ENCODE measurements at places on chromosomes 1 and 21.

- no peak for DNase-seq
Measured at GRCh38 chr1:229828461-229828860, 202.4 kb downstream of the URB2 start.

- peak; percentile 54 for DNase-seq
Measured at GRCh38 chr1:22080191-22080590, 27.7 kb downstream of the CDC42 start.

GRCh38 chr1:42108309-42108708 is 44.9 kb upstream of the GUCA2B start:
- no peak for DNase-seq

DNA sequence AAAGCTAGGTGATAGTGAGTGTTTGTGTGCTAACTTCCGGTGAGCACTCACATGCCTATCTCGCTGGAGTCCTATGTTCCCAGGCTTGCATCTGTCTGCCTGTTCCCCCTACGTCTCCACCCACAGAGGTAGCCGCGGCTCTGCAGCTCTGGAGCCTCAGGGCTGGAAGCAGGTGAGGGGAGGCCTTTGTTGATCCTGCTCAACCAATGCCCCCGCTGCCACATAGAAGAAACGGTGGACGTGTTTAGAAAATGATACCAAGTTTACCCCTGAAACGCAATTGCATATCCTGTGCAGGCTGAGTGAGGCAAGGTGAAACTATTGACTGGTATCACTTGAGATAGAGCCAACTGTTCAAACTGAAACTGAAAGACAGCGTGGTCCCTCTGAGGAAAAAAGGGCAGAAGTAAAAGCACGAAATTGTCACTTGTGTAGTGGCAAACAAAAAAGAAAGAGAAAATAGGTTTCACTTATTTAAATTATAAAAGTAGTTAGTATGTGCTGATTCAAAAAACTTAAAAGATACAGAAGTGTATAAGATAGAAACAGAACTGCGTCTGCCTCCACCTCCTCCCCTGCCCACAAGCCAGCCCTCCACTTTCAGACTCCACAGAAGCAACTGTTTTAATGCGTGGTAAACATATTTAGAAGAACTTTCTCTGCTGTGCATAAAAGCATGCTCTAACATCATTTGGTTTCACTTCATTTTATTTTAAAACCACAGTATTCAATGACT is 38.6 kb upstream of the ETS2 start:
- peak; percentile 68 for DNase-seq

DNA sequence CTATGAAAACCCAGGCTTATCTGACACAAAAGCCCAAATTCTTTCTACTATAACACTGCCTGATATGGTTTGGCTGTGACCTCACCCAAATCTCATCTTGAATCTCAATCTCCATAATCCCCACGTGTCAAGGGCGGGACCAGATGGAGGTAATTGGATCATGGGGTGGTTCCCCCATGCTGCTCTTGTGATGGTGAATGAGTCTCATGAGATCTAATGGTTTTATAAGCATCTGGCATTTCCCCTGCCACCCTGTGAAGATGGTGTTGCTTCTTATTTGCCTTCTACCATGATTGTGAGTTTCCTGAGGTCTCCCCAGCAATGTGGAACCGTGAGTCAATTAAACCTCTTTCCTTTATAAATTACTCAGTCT is 123.3 kb upstream of the USP24 start:
- DNase-seq = no peak

DNA sequence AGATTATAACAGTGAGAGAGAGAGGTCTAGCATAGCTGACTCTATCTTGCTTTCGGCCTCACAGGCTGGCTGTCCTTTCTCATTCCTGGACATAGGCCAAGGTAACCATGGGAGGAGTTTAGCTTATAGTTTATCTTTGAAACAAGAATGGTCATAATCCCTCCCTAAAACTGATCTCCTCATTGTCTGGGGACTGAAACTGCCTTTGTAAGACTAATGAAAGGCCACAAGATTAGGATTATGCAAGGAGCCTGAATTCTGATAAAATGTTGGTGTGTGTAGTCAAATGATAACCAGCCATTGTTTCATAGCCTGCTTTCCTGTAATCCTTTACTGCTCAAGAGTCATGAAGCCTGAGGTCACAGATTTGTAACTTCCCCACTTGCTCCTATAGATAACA is 131.9 kb upstream of the LYPLAL1 start:
- DNase-seq = peak; percentile 3

DNA sequence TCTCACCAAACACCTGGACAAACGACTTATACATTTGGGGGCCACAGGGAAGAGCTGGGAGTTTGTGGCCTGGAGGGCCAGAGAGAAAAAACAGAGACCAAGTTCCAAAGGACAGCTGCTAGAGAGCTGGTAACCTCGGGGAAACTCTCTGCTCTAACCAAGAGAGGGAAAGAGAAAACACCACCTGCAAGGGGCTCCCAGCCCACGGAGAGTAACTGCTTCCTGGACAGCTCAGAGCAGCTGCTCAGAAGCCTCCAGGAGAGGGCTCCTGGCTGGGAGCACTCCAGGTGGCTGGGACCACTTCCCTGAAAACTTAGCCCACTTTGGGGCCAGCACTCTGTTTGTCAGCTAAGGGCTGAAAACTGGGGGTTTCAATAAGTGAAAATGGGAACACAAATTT is 154.8 kb upstream of the GRIK3 start:
- no peak for DNase-seq

DNA sequence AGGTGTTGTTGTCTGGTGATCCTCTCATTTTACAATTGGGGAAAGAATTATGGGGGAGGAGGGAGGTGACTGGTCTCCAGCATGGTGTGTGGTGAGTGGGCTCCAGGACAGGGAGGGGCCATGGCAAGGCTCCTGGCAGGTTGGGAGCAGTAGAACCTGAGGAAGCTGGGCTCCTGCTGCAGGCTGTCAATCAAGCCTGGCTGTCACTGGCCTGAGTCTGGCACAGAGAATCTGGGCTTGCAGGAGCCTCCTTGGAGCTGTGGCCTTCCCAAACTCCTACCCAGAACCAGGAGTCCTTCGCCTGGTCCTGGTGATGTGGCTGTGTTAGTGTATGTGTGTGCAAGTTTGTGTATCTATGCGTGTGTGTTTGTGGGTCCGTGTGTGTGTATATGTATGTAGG is 131.9 kb upstream of the CSF3R start:
- no peak for DNase-seq

DNA sequence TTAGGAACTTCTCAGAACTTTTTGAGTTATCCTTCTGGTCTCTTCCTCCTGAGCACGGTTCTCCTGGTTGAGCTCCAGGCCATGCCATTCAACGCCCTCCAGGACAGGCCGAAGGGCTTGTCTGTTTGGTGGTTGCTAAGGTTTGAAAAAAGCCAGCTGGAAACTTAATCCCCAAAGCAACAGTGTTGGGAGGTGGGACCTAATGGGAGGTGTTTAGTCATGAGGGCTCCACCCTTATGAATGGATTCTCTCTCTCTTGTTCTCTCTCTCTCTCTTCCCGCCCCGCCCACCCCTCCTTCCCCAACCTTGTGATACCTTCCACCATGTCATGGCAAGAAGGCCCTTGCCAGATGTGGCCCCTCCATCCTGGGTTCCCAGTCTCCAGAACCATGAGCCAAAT is 829 bp downstream of the KCNE1 start:
- DNase-seq = no peak

DNA sequence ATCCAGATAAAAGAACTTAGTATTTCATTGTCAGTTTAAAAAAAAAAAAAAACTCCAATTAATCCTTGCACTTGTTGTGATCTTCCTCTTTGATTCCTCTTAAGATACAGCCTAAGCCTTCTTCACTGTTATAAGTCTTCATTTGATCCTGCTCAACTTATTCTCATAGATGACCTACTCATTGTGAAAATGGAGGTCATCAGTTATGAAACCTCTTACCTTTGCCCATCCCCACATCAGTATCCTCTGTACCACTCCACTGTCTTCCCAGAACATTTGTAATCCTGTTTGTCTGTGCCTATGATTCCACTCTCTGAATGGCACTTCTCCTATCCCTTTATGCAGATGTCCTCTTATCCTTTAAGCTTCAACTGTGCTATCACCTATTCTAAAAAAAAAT is 28.0 kb downstream of the ODR4 start:
- no peak for DNase-seq

GRCh38 chr1:50427818-50428779 is 4.9 kb upstream of the DMRTA2 start:
- no peak for DNase-seq

DNA sequence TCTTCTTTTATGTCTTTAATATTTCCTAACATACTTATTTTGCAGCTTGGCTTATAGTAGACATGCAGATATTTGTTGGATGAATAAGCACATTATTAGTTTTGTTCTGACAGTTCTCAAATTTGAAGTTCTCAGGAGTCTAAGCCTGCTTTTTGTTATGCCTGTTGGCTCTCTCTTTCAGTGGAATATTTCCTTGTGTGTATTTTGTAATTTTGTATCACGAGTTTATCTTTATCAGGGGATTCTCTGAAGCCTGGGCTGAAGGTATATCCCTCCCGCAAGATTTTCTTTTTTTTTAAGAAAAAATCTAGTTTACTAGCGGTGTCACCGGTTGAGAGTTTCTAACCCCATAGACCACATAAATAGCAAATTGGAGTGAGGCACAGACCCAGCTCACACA is 105.9 kb downstream of the RGL1 start:
- no peak for DNase-seq

GRCh38 chr1:55215194-55216021 is at the start of gene USP24:
Gene USP24, minus strand, starts transcription at chr1:55215364. Its CDS starts 251 bp downstream, at chr1:55215113.
- peak; percentile 92 for DNase-seq

DNA sequence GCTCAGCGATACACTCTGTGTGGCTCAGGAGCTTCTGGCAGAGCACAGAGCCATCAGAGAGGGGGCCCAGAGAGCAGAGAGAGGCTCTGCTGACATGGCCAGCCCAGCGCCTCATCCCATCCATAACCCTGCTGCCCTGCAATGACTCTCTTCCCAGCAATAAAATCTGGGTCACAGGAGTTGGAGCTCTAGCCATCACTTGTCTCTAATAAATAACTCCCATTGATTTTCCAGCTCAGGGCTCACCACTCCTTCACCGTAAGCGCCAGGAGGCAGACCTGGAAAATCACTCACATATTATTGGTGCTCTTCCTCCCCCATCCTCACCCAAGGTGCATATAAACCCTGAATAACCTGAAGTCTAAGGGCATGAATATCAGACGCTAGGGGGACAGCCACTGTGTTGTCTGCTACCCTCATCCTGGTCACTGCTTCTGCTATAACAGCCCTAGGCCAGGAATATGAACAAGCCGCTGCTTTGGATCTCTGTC is at the start of gene APCS:
Gene APCS (plus strand): TSS at position 366 of the 491 bp plus-strand sequence. CDS start 96 bp downstream, at position 462.
- no peak for DNase-seq

- DNase-seq = peak; percentile 98
Measured at GRCh38 chr1:12005488-12006166, 13.7 kb upstream of the MIIP start.

GRCh38 chr21:31912501-31912900 is 39.7 kb downstream of the HUNK start:
- DNase-seq = no peak

DNA sequence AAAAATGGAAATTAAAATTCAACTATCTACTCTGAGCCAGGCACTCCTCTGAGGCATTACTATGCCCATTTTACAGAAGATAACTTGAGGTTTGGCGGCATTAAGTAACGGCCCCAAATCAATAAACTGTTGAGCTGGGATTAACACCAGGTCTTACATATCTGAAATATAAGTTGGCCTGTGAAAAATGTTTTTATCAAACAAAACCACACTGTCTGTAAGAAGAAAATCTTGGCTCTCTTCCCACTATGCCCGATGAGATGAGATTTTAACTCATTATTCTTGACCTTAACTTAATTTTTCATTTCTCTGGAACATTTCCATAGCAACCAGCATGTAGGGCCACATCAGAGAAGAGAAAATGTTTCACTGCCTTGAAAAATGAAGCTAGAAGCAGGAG is 21.8 kb downstream of the RC3H1 start:
- DNase-seq = peak; percentile 66

- no peak for DNase-seq
Measured at GRCh38 chr1:116553386-116554115, 17.3 kb downstream of the CD58 start.

DNA sequence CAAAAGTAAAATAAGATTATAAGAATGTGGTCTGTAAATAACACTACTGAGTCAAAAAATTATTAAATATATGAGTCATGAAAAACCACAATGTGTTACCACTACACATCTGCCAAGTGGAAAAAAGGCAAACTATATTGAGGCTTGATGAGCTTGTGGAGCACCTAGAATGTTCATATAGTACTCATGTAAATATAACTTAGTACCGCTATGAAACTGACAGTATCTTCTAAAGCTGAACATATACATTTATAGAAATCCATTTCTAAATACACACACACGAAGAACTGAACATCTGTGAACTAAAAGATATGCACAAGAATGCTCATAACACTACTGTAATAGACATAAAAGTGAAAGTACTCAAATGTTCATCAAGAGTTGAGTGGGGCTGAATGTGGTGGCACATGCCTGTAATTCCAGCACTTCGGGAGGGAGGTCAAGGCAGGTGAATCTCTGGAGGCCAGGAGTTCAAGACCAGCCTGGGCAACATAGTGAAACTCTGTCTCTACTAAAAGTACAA is 18.5 kb upstream of the GBP3 start:
- no peak for DNase-seq

- DNase-seq = no peak
Measured at GRCh38 chr1:228120857-228121489, 11.9 kb upstream of the MRPL55 start.

DNA sequence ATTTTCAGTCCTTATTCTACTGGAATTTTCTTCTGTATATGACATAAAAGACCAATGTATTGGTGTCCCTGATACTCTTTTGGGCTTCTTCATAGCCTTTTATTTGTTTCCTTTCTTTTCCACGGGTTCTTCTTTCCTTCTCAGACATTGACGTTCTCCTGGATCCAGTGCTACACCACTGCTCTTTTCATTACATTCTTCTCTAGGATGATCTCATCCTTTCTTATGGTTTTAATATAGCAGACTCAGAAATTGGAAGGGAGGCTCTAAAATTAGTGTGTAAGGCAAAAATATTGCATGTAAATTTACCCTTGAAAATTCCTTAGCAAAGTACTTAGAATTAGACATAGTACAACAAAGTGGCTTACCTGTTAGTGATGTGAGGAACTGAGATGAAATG is 65.3 kb downstream of the SELENOF start:
- DNase-seq = no peak
